ENCODE measurements at places on chromosomes 6 and 20.

DNA sequence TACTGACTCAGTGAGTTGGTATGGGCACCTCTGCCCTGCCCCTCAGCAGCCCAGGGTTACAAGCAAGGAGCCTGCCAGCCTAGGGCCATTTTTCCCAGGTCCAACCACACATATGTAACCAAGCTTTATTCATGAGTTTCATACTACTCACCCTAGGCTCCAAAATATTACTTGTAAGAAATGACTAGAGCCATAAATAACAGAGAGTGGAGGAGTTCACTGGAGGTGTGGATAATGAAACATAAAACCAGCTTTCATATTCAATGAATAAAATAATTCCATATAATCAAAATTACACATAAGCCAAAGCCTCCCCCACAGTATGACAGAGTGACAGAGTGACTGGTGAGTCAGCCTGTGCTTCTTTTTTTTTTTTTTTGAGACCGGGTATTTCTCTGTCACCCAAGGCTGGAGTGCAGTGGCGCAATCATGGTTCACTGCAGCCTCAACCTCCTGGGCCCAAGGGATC, 229.8 kb upstream of the SASH1 start:
- DNase-seq: no peak

- no peak for DNase-seq
Observed at GRCh38 chr6:211871-212497, 80.3 kb upstream of the DUSP22 start.

DNA sequence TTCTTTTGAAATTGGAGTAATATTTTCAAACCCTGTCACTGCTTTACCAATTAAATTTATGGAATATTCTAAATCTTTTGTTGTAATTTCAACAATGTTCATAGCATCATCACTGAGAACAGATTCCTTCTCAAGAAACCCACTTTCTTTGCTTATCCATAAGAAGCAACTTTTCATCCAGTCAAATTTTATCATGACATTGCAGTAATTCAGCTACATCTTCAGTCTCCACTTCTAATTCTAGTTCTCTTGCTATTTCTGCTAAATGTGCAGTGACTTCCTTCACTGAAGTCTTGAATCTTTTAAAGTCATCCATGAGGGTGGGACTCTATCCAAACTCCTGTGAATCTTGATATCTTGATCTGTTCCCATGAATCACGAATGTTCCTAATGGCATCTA, 132.4 kb downstream of the INSM1 start:
- DNase-seq: no peak

- DNase-seq: no peak
Observed at GRCh38 chr20:5044075-5044620, 42.8 kb upstream of the SLC23A2 start.

DNA sequence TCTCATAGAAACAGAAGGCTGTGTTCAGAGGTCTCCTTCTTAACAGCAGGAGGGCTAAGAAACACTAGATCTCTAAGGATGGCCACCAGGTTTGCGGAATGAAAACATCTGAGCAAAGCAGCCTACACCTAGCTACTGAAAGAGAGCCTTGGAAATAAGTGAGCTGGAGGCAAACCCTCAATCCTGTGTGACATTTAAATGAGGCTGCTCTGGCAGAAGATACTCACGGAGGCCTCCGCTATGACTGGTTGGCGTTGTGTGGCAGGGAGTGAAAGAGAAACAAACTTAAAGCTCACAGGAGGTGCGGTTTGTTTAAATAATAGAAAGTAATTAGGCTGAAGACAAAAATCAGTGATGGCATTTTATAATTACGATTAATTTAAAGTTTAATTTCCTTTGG, 162.0 kb upstream of the RNF217 start:
- DNase-seq: no peak

- DNase-seq: no peak
Observed at GRCh38 chr6:41630069-41630468, 8.2 kb upstream of the MDFI start.
